Left renal cortex interstitium (tissue), 4 donors: ENCODE measurements at places on chromosomes 6 and 20. TPM values are rescaled to one million over a fixed set of nuclear protein-coding genes. Genes with fewer than 3 reads are reported as not detected.

- peak; percentile 74 for DNase-seq
These were observed at the start of gene STK38 for GRCh38 chr6:36546920-36547645. STK38 (minus strand) TSS chr6:36547479; CDS start chr6:36540202, 7,277 bp downstream.

DNA sequence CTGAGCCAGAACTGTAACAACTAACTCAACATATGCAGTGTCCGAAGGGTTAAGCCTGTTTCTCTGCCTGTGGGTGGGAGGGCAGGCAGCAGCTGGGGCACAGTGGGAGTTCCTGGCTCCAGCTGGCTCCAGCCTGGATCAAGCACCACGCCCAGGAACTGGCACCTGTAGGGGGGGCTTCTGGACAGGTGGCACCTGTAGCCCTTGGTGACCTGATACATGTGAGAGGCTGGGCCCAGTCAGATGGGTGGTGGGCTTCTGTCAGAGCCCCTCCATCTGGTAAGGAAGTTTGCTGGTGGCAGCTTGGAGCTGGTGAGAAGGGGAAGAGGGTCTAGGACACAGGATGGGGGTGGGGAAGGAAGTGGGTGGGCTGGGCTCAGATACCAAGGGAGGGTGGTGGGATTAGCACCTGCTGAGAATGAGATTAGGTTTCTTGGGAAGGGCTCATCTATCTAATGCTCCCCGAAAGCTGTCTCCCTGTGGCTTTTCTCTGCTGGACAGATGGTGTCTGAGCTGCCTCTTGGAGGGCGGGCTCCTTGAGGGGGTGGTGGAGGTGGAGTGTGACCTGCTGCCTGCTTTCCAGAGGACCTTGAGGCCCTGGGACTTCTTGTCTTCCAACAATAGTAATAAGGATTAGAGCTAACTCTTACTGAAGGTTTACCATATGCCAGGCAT, 28.5 kb downstream of the BCL2L1 start:
- DNase-seq = no peak

DNA sequence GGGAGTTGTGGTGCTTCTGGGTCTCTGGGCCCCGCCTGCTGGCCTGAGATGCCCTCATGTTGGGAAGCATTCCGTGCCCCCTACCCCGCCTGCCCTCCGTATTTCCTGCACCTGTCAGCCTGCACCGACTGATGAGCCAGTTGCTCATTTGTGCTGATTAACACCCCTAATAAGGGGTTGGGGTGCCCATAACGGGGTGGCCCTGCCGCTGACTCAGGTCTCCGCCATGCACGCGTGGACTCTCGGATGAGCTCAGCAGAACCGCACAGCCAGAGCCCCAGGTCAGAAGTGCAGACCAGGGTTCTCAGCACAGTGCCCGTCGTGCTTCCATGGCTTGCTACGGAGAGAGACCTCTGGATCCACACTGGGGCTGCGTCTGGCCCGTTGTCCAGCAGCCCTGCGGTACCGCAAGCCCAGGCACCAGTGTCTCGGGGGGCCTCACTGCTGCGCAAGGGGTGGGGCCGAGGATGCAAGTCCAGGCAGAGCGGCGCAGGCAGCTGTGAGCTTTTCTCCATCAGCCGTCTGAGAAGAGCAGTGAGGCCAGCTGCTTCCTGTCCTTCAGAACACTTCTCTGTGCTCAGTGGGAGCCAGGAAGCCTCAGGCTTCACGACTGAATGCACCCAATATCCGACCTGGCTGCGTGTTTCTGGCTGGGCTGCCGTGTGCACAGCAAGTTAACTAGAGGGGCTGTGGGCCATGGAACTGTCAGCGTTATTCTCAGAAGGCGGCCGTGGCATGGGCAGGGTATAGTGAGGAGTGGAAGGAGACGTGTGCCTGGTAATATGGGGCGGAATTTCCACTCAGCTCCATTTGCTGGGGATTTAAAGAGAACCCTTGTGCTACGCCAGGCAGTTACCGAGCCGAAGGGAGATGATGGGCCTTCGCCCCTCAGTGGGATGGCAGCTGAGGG, 18.6 kb downstream of the MTG2 start:
- DNase-seq = no peak

DNA sequence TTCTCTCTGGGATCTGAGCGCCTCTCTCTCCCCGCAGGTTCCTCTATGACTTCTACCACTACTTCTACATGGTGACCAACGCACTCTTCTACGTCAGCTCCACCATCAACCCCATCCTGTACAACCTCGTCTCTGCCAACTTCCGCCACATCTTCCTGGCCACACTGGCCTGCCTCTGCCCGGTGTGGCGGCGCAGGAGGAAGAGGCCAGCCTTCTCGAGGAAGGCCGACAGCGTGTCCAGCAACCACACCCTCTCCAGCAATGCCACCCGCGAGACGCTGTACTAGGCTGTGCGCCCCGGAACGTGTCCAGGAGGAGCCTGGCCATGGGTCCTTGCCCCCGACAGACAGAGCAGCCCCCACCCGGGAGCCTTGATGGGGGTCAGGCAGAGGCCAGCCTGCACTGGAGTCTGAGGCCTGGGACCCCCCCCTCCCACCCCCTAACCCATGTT, 36.3 kb upstream of the MRGBP start:
- no peak for DNase-seq

DNA sequence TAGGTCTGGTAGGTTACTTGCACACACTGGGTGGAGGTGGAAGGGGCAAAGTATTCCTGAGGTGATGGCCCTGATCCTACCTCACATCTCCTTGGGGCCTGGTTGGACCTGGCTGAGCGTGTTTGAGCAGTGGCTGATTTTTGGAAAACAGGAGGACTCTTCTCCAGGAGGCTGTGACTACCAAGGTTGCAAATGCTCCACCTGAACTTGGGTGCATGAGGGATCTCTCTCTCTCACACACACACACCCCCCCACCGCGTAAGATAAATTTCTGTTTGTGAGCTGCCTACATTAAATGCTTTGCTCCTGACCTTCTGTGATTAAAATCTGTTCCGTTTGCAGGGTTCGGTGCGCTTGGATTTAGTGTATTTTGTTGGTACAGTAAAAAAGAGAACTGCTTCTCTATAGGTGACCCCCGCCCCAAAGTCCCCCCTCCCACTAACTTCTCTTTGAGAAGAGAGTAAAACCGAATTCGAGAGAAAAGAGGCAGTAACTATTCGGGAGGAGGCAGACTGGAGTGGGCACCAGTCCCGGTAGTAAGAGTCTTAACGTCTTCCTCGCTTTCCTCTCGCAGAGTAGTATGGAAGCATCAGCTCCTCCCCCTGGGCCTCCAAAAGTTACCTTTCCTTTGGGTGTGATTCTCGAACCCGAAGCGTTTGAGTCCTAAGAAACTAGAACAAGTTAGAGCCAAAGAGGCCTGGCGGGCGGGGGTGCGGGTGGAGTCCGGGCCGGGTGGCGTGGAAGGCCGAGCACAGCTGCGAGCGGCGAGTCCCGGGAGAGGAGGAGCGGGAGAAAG, 585 bp upstream of the DSE start:
- peak; percentile 47 for DNase-seq

- no peak for DNase-seq
These were observed 7.9 kb downstream of the TMEM63B start for GRCh38 chr6:44135173-44135758.

GRCh38 chr6:87879132-87879861, 168.3 kb upstream of the SPACA1 start:
- no peak for DNase-seq

DNA sequence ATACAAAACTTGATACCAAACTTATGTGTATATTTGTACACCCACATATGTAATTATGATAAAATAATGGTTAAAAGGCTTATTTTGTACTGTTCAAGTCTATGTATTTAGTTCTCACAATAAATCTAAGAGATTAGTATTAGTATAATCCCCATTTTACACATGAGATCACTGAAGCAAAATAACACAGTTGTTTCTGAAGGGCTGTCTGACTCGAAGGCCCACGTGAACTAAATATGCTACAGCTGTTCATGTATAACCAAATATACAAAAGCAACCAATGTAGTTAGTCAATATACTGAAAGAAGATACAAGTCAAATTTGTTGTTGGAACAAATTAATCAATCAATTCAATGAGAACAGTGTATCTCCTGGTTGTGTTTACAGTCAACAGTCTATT, 959.2 kb downstream of the EPHA7 start:
- DNase-seq = no peak

- DNase-seq = no peak
These were observed 294.7 kb downstream of the ZNF217 start for GRCh38 chr20:53298911-53299310.

GRCh38 chr20:4465212-4465611, 256.5 kb upstream of the PRND start:
- DNase-seq = no peak

GRCh38 chr6:90160013-90160412, 136.6 kb downstream of the BACH2 start:
- DNase-seq = no peak

DNA sequence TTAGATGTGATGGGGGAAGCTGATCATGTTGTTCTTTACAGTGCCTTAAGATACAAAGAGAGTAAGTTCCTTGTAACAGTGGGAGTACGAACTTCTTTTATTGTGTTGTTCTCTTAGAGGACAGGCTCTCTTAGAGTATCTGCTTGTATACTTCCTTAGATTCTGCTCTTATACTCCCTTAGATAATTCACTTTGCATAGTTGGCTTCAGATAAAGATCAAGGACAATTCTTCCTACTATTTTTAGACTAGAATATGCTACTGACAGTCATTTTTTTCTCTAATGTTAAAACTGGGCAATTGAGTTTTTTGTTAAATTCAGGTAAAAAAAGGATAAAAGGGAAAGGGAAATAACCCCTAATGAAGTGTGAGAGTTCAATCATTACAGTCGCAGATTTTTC, 138.7 kb downstream of the MYB start:
- no peak for DNase-seq

DNA sequence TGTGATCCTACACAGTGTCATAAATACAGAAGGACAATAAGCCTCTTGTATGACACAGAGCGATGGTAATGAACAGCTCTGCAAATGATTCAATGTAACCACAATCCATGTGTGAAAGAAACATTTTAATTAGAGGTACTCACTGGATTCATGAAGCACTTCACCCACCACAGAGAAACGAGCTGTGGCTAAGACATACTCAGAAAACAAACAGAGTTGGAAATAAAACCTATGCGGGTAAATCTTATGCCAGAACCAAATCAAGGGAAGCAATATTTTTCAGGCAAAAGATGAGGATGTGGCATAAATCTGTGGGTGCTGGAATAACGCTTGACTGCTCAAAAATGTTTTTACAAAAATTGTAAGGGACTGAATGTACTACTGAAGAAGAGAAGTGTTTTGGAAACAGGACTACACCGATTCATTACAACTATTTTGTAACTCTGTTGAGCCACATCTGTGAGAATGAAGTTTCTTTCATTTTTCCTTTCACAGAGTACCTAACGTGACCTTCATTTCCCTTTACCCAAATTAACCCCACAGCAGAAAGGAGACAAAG, 112.1 kb downstream of the WDR27 start:
- DNase-seq = no peak

DNA sequence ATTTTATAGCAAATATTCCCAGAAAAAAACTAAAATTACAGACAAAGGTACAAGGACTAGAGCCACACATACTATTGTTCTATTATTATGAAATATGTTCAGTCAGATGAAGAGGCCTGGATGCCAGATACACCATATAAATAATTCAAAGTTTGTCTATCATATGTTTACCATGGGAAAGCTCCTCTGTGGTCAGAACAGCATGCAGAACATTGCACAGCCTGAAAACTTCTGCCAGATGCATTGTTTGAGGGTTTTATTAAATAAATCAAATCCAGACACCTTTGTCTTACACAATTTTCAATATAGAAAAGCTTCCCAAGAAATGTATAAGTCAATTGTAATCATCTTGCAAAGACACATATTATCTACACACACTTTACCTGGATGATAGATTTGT, 35.0 kb upstream of the COL21A1 start:
- DNase-seq = no peak

- DNase-seq = no peak
These were observed 95.7 kb downstream of the YTHDF1 start for GRCh38 chr20:63119963-63120807.

DNA sequence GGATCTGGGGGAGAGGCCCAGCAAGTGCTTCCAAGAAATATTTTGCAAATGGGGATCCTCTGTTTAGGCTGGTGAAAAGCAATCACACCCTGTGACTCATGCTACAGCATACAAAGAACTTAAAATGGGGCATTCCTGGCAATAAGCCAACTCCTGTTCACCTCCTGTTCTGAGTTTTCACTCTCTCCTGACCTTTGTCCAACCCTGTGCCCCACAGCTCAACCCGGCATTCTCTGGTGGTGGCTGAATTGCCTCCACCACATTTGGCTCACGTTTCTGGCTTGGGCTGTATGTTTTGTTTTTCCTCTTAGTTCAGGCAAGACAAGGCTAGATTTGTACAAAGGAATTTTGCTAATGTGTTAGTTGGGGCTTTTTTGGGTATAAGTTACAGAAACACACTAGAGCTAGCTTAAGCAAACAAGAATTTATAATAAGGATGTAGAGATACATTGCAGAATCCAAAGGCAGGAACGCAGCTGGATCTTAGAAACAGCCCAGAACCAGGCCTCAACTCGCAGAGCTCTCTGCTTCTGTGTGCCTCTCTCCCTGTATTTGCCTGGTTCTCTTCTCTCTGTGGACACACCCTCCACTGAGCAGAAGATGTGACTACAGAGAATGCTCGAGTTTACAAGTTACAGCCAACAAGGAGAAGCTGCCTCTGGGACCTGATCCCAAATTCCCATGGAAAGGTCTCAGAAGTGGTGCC, 9.4 kb downstream of the ABCC10 start:
- DNase-seq = no peak

DNA sequence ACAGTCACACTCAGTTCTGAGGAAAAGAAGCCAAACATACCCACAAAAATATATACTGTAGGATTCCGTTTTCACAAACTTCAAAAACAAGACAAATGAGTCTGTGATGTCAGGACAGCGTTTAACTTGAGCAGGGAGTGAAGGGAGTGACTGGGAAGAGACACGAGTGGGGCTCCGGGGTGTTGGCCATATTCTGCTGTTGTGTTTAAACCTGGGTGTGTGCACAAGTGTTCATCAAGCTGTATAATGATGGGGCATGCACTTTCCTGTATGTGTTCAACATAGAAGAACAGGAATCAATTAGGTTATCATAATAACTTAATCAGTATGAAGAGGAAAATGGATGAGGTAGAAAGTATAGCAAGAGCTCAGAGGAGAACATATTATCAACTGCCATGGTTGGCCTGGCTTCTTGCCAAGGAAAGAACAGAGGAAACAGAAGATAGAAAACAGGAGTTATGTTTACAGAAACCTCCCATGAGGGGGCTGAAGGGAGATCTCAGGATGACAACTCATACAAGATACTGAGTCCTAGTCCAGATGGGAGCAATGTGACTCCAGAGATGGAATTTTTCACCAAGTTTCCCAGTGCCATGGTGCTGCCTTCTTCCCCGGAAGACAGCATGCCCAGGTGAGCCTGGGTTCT, 15.1 kb upstream of the AFDN start:
- no peak for DNase-seq

The ENPP3 gene
- 8.9 TPM for polyA plus RNA-seq

The SRSF12 gene
- 18.2 TPM for polyA plus RNA-seq

The KIF6 gene
- polyA plus RNA-seq = 4.3 TPM

The SNPH gene
- polyA plus RNA-seq = 3.6 TPM

The BPIFA1 gene
- polyA plus RNA-seq = not detected

The SIRPG gene
- not detected for polyA plus RNA-seq

The SOBP gene
- 17.6 TPM for polyA plus RNA-seq

The ADGRF1 gene
- polyA plus RNA-seq = 36.3 TPM

The HLA-DQB2 gene
- polyA plus RNA-seq = 1.6 TPM

The ADGRB3 gene
- 2.9 TPM for polyA plus RNA-seq

The MATN4 gene
- polyA plus RNA-seq = 0.21 TPM

The CAPN11 gene
- 0.38 TPM for polyA plus RNA-seq
